ENCODE measurements at places on chromosomes 1 and 21.

DNA sequence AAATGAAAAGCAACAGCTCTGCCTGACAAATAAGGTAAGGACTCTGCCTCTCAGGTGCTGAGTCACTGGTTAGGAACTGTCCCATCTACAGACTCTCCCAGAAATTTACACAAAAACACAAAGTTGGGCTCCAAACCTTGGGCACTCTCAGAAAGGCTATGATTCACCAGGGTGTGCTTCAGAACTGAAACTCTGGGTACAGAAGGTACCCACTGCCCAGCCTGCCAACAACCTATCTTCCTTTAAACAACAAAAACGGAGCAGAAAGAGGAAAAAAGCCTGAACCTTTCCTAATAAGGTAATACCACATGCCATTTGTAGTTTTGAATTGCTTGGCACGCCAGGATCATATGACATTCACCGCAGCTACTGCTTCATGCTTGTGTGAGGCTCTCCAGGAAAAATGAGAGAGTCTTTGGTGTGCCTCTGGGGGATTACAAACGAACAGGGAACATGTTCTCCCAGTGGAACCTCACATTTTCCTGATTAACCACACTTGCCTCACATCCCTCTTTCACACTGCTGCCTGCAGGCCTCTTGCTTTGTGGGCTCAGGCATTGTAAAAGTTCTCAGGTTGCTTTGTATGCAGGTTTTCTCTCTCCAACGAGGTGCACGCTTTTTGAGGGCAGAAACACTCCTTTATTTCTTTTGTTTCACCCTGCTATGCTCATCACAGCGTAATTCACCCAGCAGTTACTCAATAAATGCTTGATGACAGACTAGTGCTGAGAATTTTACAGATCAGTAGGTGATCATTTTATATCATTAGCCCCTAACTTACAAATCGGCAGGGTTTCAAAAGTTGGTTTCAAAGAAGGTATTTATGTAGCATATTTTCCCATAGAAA is 65.1 kb downstream of the GADD45A start:
- no peak for DNase-seq

DNA sequence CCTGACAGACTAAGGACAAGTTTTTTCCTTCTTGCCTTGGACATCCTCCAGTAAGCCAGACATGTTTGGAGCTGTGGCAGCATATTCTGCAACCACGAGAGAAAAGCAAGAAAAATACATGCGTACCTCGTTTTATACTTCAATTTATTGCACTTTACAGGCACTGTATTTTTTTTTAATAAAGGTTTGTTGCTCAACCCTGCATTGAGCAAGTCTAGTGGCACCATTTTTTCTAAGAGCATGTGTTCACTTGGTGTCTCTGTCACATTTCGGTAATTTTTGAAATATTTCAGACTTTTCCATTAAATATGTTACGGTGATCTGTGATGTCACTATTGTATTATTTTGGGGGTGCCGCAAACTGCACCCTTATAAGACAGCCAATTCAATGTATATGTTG is 2.1 kb upstream of the SSX2IP start:
- no peak for DNase-seq

- no peak for DNase-seq
Measured at GRCh38 chr1:95584315-95584714, 350.3 kb downstream of the RWDD3 start.

DNA sequence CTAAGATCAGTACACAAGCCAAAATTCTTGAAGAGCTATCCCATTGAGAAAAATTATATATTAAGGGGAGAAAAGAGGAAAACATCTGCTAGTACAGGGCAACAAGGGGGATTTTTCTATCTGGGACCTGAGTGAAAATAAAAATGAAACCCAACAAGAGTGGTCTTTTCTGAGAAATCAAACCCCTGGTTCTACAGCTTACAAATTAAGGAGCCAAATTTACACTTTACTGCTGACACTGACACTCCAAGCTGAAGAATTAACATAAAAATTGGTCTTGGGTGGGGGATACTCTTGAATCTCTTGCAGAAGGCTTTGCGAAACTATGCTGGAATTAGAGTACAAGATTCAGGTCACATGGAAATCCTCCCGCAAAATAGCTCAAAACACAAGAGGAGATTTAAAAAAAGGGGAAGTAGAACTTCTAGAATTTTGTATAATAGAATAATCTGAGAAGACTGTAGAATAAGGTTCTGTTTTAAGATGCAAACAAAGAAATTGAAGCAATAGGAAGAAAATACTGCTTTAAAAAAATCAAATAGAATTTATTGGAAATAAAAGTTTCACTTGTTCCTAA is 32.1 kb upstream of the HSPA13 start:
- no peak for DNase-seq

- DNase-seq, result no peak
Measured at GRCh38 chr1:34695580-34695979, 59.3 kb upstream of the GJB5 start.

DNA sequence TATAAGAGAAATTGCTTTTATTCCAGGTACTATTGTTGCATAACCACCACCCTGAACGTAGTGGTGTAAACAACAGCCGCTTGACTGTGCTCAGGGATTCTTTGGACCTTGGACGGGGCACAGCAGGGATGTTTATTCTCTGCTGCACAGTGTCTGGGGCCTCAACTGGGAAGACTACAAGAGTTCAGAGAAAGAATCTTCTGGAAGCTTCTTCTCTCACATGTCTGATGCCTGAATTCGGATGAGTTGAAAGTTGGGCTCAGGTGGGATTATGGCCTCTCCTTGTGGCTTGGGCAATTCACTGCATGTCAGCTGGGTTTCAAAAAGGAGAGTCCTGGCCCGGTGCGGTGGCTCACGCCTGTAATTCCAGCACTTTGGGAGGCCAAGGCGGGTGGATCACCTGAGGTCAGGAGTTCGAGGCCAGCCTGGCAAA is 19.0 kb upstream of the SSBP3 start:
- DNase-seq, result no peak

GRCh38 chr1:86356247-86356646 is 39.9 kb downstream of the ODF2L start:
- no peak for DNase-seq

Data from left forelimb (tissue), 1 donor.